ENCODE measurements at places on chromosomes 6 and 20.

- no peak for DNase-seq
These were observed 28.1 kb downstream of the SLC52A3 start for GRCh38 chr20:740162-740561.

DNA sequence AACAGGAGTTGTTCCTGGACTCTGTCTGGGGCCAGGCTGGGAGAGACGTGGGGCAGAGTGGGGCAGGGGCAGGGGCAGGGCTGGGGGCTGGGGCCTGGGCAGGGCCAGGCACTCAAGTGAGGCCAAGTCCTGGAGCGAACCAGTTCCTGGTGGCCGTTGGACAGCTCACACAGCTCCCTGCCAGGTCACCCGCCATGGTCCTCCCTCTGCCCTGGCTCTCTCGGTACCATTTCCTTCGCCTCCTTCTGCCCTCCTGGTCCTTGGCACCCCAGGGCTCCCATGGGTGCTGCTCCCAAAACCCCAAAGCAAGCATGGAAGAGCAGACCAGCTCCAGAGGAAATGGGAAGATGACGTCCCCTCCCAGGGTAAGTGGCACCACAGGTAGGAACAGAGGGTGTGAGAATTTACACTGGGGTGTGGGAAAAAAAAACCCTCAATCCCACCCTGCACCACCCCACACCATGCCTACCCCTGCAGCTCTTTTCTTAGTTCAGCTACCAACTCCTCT lies at the start of gene MCCD1:
Gene MCCD1, plus strand, starts transcription at position 142 of the 508 bp plus-strand sequence. Its CDS starts 53 bp downstream, at position 195.
- no peak for DNase-seq

GRCh38 chr20:9051508-9051907 lies 17.4 kb upstream of the PLCB4 start:
- DNase-seq = no peak

GRCh38 chr20:19277381-19277780 lies 64.9 kb downstream of the SLC24A3 start:
- DNase-seq = no peak

DNA sequence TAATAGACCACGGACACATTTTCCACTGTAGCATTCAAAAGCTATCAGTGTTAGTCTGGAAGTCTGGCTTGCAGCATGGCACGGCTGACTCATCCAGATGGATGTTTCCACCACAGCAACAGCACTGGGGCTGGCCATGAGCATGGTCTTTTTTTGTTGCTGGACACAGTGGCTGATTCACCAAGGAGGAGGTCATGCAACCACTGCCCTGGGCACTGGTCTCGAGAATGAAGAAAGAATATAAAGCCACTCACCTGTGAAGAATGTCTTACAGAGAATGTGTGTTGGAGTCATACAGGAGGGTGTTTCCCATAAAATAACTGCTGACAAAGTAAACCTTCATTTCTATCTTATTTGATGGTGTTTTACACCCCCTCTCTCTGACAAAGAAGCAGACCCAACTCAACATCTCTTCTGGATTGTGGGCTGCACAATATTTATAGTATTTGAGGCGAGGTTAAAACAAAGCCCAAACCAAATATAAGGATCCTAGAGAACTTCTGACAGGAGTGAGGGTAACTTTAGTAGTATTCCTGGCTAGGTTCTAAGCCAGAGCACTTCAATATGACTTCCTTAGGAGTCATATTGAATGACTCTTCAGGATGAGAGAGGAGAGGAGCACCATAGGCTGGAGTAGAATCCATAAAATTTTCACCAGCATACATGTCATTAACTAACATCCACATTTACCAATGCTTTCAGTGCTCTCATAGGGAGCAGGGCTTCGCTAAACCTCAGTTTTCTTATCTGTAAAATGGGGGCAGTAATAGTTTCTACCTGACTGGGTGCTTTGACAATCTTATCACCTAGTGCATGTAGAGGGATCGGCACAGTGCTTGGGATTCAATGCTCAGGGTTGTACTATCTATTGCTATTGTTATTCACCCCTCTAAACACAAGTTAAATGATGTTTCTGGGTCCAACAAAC lies 121.4 kb downstream of the KIF13A start:
- DNase-seq = no peak

- DNase-seq = no peak
These were observed 132.9 kb downstream of the PXDC1 start for GRCh38 chr6:3618642-3619041.

Measured in glutamatergic neuron (in vitro differentiated cells).